ENCODE measurements at places on chromosomes 13 and 19.
A peak's percentile ranks its signal among the peaks of the same experiment; 100 is the strongest.

- no peak for DNase-seq
Observed at GRCh38 chr13:59270327-59270726, 893.4 kb downstream of the DIAPH3 start.

- DNase-seq, result no peak
Observed at GRCh38 chr13:75946536-75947284, 310.6 kb downstream of the LMO7 start.

DNA sequence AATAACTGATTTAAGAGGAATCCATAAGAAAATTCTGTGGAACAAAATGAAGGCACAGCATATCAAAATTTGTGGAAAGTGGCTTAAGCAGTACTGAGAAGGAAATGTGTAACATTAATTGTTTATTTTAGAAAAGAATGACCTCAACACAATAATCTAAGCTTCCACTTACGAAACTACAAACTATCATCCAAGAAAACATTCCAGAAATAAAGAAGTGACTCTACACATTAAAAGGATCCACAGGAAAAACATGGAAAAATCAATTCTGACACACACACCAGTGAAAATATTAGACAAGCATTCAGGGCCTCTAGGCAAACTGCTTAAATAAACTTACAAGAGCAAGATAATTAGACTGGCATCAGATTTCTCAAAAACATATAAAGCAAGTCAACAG lies 14.0 kb downstream of the EXOSC8 start:
- no peak for DNase-seq

- DNase-seq, result no peak
Observed at GRCh38 chr19:2049741-2050348, 1.2 kb downstream of the MKNK2 start.

DNA sequence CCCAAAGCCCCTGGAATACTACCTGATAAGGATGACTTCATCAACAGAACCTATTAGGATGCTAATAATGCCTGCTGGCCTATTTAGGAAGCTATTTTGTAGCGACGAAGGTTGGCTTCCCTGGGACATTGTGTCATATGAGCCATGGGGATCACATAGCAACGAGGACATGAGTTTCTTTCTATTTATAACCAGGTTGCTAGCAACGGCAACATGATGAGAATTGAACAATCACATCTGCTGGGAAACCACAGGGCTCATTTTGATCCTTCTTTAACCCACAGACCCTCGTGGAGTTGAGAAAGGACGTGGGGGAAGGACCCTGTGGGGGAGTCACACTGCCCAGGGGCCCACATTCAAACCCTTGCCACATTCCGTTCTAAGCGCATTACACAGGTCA lies 172.2 kb downstream of the COL4A1 start:
- no peak for DNase-seq

DNA sequence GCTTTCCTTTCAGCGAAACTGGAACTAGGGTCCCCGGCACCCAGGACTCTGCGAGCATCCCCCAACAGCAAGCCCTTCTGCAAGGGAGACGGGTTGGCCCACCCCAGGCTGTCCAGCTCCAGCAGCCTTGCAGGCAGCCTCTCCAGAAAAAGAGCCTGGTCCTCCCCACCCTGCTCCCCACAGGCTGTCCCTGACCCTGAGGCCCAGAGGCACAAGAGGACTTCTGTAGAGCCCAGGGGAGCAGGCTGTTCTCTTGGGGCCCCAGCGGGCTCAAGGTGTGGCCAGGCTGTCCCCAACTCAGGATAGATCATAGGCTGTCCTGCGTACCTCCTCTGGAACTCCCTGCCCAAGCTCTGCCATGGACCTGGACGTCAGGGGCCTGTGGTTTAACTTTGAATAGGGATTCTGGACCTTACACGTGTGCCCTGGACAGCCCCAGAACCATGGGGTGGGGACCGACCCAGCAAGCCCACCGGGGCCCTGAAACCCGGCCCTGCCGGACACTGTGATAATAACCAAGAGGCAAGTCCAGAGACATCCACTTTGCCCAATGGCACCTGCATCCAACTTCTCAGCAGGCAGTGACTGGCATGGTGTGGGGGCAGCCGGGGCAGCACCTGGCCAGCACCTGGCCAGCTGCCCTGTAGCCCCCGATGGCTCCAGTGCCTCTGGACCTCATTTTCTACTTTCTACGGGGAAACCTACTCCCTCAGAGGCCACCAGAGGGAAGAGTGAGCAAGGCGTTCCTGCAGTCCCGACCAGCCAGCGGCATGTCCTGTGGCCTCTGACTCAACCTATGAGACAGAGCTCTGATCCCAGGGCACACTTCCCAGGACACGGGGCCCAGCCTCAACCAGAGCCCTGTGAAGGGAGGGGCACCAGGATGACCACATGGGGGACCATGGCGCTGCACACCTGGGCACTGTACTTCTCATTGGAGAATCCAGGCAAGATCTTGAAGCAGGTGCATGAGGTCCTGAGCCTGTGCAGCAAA lies 50.9 kb upstream of the TPM4 start:
- no peak for DNase-seq

GRCh38 chr19:1450735-1451731 lies 1.1 kb downstream of the APC2 start:
- no peak for DNase-seq

DNA sequence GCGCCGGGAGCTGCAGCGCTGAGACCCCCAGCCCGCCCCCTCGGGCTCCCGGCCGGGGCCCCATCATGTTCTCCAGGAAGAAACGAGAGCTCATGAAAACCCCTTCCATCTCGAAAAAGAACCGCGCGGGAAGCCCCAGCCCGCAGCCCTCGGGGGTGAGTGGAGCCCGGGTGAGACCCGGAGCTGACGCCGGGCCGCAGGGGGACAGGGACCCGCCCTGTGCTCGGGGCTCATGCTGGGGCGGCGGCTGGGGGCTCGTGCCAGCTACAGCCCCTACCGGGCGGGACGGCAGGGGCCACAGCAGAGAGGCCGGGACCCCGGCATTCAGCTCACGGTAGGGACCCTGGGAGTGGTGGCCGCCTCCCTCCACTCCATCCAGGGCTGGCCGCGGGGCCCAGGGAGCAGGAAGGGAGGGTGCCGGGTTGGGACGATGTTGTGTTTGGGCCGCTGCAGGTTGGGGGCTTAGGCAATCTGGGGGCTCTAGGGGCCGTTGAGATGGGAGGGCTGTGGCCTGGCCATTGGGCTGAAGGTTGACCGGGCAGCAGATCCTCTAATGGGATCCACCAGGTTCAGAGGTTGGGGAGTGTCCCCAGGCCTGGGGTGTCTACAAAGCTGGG lies 482 bp downstream of the ARHGAP45 start:
- DNase-seq, result no peak

DNA sequence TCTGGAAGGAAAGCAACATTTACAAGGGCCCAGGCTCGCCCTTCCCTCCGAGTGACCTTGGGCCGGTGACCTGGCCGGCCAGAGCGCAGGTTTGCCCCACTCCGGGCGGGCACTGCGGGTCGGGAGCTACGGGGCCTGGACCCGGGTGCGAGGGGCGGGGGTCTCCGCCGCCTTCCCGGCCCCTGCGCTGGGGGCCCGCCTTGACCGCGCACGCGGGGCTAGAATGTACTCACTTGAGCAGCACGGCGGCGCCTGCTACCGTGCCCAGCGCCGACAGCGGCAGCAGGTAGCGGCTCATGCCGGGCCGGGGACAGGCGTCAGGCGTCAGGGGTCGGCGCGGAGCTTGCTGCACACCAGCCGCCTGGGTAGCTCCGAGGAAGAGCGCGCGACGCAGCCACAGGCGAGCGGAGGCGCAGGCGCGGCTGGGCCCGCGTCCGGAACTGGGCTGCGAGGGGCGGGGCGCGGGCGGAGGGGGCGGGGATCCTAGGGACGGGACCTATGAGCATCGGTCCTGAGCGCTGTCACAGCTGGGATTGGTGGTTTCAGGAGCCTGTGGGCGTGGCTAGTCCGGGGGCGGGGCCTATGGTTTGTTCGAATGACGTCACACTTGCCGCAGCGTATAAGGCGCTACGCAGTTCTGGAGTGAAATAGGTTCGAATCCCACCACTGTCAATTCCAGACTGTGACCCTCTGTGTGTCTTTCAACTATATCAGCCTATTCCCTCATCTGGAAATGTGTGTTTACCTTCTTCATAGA lies at the start of gene RDH13:
RDH13 (minus strand) TSS at position 414 of the 757 bp plus-strand sequence; CDS start at position 298, 116 bp downstream.
- DNase-seq, result no peak

- DNase-seq, result no peak
Observed at GRCh38 chr13:28856287-28856686, 36.1 kb downstream of the MTUS2 start.

DNA sequence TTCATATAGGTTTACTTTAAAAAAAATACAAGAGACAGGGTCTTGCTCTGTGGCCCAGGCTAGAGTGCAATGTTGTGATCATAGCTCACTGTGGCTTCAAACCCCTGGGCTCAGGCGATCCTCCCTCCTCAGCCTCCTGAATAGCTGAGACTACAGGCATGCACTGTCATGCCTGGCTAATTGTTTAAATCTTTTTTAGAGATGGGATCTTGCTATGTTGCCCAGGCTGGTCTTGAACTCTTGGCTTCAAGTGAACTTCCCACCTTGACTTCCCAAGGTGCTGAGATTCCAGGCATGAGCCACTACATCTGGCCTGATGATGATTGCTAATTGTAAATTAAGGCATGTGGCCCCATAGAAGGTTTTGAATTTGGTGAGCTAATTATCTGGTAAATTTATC lies 35.4 kb upstream of the ADGRE1 start:
- DNase-seq, result no peak

DNA sequence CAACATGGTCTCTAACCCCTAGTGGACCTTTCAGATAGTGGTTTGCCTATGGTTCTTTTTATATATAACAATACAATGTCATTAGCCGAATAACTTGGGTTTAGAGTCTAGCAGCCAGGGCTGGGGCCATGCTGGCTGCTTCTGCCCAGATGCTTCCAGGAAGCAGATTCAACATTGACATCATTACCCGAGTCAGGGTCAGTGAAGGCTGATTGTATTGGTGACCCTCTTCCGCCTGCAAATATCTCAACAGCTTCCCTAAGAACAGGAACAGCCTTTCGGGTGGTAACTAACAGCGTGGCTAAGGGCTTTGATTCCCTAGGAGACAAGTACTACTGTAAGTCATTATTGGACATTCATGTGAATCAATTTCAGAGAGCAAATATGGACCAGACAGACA lies 476.4 kb downstream of the UQCRFS1 start:
- DNase-seq, result no peak

DNA sequence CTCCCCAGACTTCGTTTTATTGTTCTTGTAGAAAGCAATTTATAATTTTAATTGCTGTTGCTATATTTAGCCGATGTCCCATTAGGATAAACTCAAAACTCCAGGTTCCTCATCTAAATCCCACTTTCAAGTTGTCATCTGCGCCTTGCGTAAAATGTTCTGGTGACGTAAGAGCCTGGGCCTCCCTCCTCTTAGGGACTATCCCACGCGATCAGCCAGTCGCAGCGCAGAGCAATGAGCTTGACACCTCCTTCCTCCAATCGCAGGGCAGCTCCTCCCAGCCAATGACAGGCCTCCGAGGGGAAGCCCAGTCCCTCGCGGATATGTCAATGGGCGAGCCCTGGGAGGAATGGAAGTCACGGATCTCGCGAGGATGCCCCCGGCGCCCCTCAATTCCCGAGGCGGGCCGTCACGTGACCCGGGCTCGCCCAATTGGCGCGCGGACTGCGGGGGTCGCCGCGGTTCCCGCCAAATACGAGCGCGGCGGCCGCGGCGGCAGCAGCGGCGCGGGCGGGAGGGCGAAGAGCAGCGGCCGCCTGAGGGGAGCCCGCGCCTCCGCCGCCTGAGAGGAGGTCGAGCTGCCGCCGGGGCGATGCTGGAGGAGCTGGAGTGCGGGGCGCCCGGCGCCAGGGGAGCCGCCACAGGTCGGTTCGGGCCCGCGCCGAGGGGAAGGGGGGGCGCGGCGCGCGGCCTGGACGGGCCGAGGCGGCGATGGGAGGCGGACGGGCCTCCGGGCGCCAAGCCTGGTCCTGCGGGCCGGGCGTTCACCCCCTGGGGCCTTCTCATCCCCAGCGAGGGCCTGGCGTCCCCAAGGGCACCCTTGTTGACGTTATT lies at the start of gene CHAF1A:
CHAF1A (plus strand) TSS at position 470 of the 834 bp plus-strand sequence; CDS start at position 593, 123 bp downstream.
- peak; percentile 100 for DNase-seq

- DNase-seq, result peak; percentile 4
Observed at GRCh38 chr13:45584816-45585215, 30.7 kb downstream of the ERICH6B start.

- DNase-seq, result no peak
Observed at GRCh38 chr13:39786091-39786490, 130.6 kb downstream of the COG6 start.

DNA sequence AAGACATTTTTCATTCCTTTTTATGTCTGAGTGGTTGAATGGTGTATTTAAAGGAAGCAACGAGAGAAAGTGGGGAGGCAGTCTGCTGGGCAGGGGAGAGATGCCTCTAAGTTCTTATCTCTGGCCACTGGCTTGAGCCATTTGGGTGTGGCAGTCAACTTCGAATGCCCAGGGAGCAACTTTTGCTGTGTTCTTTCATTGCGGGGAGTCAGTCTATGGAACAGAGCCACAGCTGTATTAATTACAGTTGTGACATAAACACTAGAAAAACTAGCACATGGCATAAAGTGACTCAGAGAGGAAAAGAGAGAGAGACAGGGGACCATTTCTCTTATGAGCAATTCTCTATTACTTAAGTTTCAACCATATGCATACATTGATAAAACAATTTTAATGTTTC lies 40.4 kb upstream of the PDCD5 start:
- no peak for DNase-seq

- no peak for DNase-seq
Observed at GRCh38 chr13:30044932-30045331, 194.5 kb upstream of the UBL3 start.

DNA sequence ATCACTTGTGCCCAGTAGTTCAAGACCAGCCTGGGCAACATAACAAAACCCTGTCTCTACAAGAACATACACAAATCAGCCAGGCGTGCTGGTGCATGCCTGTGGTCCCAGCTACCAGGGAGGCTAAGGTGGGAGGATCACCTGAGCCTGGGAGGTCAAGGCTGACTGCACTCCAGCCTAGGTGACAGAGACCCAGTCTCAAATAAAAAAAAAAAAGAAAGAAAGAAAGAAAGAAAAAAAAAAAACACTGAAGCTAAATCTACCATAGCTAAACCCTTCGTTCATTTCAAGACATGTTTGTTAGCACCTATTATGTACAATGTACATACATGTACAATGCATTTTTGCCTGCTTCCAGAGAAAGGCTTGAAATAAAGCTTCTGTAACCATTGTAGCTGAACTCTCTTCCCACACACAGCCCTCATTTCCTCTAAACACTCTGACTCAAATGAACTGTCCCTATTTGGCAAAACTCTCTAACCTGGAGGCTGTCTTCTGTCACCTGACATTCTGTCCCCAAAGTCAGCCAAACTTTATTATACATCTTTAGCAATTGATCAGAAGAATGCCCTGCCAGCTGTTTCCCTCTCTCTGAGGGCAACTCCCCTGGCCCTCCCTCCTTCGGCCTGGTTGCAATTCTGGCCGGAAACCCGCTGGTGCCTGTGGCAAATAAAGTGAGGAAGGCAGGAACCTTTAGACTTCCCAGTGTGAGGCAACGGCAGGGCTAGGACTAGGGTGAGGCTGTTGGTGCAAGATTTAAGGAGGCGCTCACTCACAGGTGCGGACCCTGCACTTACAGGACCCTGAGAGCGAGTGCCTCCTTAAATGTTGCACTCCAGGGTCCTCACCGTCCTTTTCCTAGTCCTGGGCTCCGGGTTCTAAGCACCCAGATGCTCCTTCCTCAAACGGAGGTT lies 1.8 kb downstream of the ETHE1 start:
- DNase-seq, result no peak

All from iPS DF 6.9 (cell line).